ENCODE measurements at places on chromosomes 5 and 9.

- H3K27ac ChIP-seq, result no peak overlapping the region
- no peaks in the 10 kb centered on the region for H3K36me3 ChIP-seq
- H3K4me1 ChIP-seq, result peaks cover 10% of the 10 kb centered on the region
- no peak for DNase-seq
- H3K27me3 ChIP-seq, result no peaks in the 10 kb centered on the region
These were observed 312.8 kb downstream of the NSG2 start for GRCh38 chr5:174358276-174358675.

- DNase-seq, result peak; percentile 63
- H3K4me1 ChIP-seq, result peaks cover 34% of the 10 kb centered on the region
- H3K27me3 ChIP-seq, result no peaks in the 10 kb centered on the region
- H3K4me3 ChIP-seq, result no peak overlapping the region
- no peaks in the 10 kb centered on the region for H3K36me3 ChIP-seq
These were observed 147.3 kb upstream of the FST start for GRCh38 chr5:53333160-53333559.

- peaks cover 6% of the 10 kb centered on the region for H3K36me3 ChIP-seq
- no peak overlapping the region for H3K27ac ChIP-seq
- peaks cover 59% of the 10 kb centered on the region for H3K27me3 ChIP-seq
- H3K4me1 ChIP-seq, result no peaks in the 10 kb centered on the region
These were observed 38.7 kb downstream of the PLEKHG4B start for GRCh38 chr5:130601-131131.

DNA sequence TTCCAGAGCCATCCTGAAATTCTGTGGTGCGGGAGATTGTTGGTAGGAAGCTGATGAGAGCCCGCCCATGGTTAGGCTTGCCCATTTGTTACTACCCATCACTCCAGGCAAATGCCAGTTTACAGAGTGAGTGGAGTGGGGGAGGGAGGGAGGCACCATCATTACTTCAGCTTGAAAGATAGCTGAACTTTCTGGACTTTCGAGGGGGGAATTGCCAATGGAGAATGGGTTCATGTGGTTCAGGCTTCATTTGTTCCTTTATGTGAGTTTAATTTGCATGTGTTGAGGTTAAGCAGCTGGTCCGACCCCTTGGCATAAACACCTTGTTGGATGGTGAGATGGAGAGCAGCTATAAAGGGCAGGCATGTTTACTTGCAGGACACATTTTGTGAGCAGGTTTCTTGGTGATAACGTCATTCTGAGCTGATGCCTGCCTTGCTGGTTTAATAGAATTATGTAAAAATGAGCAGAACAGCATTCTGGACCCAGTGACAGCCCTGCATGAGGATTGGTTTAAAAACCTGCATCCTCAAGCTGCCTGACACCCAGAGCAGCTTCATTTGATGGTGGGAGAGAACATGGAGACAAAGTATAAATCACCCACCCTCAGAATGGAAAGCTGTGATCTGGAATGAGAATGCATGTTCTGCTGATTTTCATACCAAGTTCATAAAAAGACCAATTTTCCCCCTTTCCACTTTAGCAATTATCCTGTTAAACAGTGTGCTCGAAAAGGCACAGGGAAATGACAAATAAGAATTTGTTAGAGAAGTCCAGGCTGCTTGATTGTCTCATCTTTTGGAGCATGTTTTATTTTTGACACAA, 106.3 kb downstream of the TRIO start:
- H3K4me3 ChIP-seq, result no peak overlapping the region
- peaks cover 14% of the 10 kb centered on the region for H3K4me1 ChIP-seq
- H3K36me3 ChIP-seq, result peaks cover 4% of the 10 kb centered on the region
- DNase-seq, result no peak

Data from MCF 10A (cell line).